Naive B cell (primary cell): ENCODE measurements at places on chromosomes 12 and 14. TPM values are rescaled to one million over a fixed set of nuclear protein-coding genes. Genes with fewer than 3 reads are reported as not detected.

ZNF839 gene
- 4.5 TPM for polyA plus RNA-seq

DNA sequence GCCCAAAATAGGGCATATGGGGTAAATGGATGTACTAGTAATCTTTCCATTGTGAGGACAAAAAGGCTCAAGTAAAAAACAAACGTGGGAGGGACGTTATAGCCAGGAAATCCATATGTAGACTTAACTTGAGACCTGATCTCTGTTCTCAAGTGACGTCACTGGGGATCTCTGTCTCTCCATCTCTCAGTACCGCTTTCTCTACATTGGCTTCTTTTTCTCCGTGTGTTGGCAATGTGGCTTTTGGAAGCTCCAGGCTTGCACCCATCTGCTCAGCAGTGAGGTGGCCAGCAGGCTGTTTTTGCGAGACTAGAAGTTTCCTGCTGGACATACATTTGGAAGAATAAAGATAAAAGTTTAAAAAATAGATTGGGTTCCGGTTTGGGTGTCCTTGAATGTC is 66.0 kb upstream of the NRXN3 start:
- no peaks in the 10 kb centered on the region for H3K36me3 ChIP-seq
- no peak overlapping the region for H3K4me3 ChIP-seq
- H3K4me1 ChIP-seq, result no peaks in the 10 kb centered on the region
- H3K27me3 ChIP-seq, result peaks cover 6% of the 10 kb centered on the region
- H3K27ac ChIP-seq, result no peak overlapping the region
- DNase-seq, result no peak

GRCh38 chr12:2179953-2180736 is 127.4 kb downstream of the CACNA1C start:
- no peaks in the 10 kb centered on the region for H3K36me3 ChIP-seq
- no peak for DNase-seq
- H3K4me1 ChIP-seq, result peaks cover 6% of the 10 kb centered on the region
- H3K27me3 ChIP-seq, result peaks cover 49% of the 10 kb centered on the region
- no peak overlapping the region for H3K4me3 ChIP-seq

DNA sequence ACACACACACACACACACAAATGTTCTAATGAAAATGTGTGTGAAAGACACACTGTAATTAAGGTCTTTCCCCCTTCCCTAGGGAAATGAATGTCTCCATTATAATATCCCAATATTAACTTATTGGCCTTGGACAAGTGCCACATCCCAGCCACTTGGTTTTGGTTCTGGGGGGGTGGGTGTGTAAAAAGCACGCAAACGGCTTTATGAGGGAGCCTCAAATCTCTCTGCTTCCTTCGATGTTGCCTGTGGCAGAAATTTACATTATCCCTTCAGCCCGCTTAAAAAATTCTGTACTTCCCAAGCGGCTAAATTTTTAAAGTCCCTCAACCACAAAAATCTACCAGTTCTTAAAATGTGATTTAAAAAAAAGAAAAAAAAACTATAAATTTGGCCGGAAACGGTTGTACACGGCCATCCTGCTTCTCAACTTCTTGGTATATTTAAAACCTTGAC is 432 bp downstream of the C14orf93 start:
- H3K27me3 ChIP-seq, result no peaks in the 10 kb centered on the region
- no peak for DNase-seq
- H3K27ac ChIP-seq, result peak overlapping the region; percentile 90
- H3K4me3 ChIP-seq, result peak overlapping the region; percentile 90
- H3K4me1 ChIP-seq, result peaks cover 18% of the 10 kb centered on the region

DNA sequence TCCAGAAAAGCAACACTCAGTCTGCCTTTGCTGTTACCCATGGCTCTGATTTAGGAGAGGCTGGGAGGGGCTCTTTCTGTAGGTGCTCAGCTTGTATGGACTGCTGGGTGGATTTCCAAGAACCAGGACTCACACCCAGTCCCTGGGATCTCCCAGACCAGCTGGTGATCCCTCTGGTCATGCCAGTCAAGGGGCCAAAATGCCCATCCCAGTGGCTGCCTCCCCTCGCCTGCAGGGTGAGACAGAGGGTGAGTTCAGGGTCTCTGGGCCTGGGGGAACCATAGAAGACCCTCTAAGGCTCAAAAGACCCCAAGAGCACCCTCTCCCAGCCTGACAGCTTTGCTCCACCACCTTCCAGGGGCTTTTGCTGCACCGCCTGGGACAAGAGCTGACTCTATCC is 78.6 kb upstream of the MYL2 start:
- no peak overlapping the region for H3K27ac ChIP-seq
- no peaks in the 10 kb centered on the region for H3K36me3 ChIP-seq
- no peak for DNase-seq
- no peaks in the 10 kb centered on the region for H3K4me1 ChIP-seq

- no peaks in the 10 kb centered on the region for H3K36me3 ChIP-seq
- DNase-seq, result no peak
- no peak overlapping the region for H3K27ac ChIP-seq
- no peak overlapping the region for H3K4me3 ChIP-seq
- H3K4me1 ChIP-seq, result no peaks in the 10 kb centered on the region
Observed at GRCh38 chr14:49240383-49240782, 345.8 kb downstream of the RPS29 start.

DNA sequence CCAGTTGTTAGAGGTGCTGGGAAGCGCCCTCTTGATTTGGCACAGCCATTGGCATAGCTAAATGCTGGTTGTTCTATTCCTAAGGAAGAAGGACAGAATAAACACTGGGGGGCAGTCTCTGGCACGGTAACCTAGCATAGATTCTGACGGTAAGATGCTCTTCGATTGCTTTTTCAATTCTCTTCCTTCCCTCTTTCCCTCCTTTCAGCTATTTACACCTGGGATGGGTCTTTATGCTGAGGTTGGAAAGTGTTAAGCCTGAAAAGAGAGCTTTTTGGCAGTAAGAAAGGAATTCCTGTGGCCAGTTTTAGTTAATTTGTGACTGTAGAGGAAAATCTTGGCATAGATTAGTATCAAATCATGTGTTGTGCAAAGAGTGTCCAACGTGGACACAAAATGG is 162.8 kb downstream of the SNAPC1 start:
- H3K36me3 ChIP-seq, result no peaks in the 10 kb centered on the region
- no peak overlapping the region for H3K4me3 ChIP-seq
- H3K27ac ChIP-seq, result no peak overlapping the region
- H3K4me1 ChIP-seq, result peaks cover 4% of the 10 kb centered on the region

GRCh38 chr12:102372087-102372486 is 108.3 kb downstream of the IGF1 start:
- H3K4me3 ChIP-seq, result no peak overlapping the region
- H3K4me1 ChIP-seq, result no peaks in the 10 kb centered on the region
- no peaks in the 10 kb centered on the region for H3K36me3 ChIP-seq
- DNase-seq, result no peak
- no peaks in the 10 kb centered on the region for H3K27me3 ChIP-seq

ACOT4 gene
- 0.37 TPM for polyA plus RNA-seq

B4GALNT1 gene
- not detected for polyA plus RNA-seq

DNA sequence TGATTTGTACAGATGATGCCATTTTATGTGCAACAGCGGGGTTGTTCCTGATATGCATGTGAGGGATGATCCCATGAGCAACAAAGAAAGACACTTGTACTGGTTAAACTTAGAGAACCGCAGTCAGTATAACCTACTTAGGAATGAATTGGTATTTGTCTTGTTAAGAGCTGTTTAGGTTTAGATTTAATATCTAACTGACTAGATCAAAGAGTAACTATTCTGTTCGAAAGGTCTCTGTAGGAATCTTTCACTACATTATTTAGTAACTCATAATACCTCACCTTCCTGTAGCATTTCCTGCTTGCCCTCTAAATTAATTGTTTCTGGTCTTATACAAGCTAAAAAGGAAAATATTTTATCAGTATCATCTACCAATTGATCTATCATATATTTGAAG is 350.4 kb downstream of the TRHDE start:
- no peak for DNase-seq
- H3K4me1 ChIP-seq, result no peaks in the 10 kb centered on the region
- H3K27ac ChIP-seq, result no peak overlapping the region
- H3K4me3 ChIP-seq, result no peak overlapping the region
- no peaks in the 10 kb centered on the region for H3K27me3 ChIP-seq

DNA sequence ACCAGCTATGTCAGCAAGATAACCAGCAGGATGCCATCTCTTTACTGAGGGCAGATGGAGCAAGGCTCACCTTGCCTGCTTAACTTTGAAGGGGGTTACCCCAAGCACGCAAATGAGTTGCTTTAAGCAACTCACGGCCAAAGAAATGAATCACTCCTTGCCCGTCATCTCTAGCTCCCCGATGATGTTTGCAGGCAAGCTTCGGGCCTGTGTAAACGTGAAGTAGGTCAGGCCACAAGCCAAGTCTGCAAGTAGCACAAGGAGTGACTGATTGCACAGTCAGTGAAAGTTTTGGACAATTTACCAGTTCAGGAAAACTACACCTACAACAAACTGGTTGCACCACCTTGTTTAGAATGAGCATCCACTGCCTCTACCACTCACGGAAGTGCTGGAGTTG is 699.7 kb upstream of the TBX3 start:
- peaks cover 6% of the 10 kb centered on the region for H3K4me1 ChIP-seq
- DNase-seq, result no peak

DNA sequence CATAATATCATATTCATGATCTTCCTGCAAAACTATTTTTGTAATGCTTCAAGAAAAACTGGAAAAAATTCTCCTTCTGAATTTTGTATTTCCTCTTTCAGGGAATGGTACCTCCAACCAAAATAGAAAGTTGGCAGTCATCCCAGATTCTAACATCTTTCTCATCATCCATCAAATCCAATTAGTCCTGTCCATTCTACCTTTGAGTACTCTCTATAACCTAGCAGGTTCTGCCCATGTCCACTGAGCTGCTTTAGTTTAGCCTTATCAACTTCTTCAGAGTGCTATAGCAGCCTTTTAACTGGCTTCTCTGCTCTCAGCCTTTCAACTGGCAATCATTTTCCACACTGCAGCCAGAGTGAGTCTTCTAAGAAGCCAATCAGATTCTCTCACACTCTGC is 236.2 kb downstream of the AKAP6 start:
- no peaks in the 10 kb centered on the region for H3K27me3 ChIP-seq
- no peaks in the 10 kb centered on the region for H3K36me3 ChIP-seq
- no peak overlapping the region for H3K27ac ChIP-seq
- no peak for DNase-seq

GRCh38 chr12:74552201-74552600 is 14.6 kb downstream of the ATXN7L3B start:
- no peaks in the 10 kb centered on the region for H3K36me3 ChIP-seq
- H3K4me3 ChIP-seq, result no peak overlapping the region
- H3K27ac ChIP-seq, result no peak overlapping the region
- H3K4me1 ChIP-seq, result peaks cover 3% of the 10 kb centered on the region
- DNase-seq, result no peak
